ENCODE measurements at places on chromosomes 3 and 15. TPM values are rescaled to one million over a fixed set of nuclear protein-coding genes. Genes with fewer than 3 reads are reported as not detected.

The PXYLP1 gene
- total RNA-seq = 5.9 TPM

The DTWD1 gene
- total RNA-seq = 39.8 TPM

The CCR4 gene
- under 0.01 TPM for total RNA-seq

The ERICH6 gene
- total RNA-seq = not detected

The DNAH12 gene
- 0.37 TPM for total RNA-seq

The GOLGA6L7 gene
- total RNA-seq = not detected

The SLC9C1 gene
- 0.30 TPM for total RNA-seq

Data from smooth muscle cell of the umbilical artery (primary cell).